H4 (cell line): ENCODE measurements at places on chromosomes 1 and 21. TPM values are rescaled to one million over a fixed set of nuclear protein-coding genes. Genes with fewer than 3 reads are reported as not detected.

Gene TMEM81
- total RNA-seq = 0.99 TPM in 1 of 2 replicates, not detected in the other

Gene SELL
- total RNA-seq = 5.0 and 5.1 TPM in 2 replicates

DNA sequence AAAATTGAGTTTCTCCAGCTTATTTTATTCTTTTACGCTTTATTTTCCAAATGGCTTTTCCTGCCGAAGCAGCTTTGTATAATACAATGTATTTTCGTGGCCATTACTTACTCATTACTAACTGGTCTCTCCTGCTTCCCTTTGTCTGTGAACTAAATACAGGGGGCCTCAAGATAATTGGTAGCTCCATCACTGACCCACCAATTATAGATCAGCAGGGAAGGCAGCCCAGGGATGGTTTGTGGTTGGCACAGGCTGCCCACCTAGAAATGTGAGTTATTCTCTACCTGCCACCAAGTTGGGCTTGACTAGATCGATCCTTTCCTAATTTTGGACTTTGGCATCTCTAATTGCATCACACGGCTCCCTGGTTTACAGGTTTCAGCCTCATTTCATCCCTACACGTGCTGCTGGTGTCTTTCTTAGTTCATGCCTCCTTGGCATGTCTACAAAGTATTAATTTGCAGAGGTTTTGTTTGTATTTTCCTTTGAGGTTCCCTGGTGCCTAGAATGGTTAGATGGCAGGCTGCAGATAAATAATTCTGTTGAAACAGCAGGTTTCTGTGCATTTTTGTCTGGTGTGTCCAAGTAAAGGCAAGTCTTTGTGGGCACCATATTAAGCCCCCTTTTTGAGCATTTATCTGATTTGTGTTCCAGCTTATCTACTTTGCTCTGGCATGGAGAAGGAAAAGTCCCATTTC lies 35.2 kb downstream of the PEX14 start:
- DNase-seq = no peak

Gene POLR3GL
- total RNA-seq = 16.9 and 21.2 TPM in 2 replicates

DNA sequence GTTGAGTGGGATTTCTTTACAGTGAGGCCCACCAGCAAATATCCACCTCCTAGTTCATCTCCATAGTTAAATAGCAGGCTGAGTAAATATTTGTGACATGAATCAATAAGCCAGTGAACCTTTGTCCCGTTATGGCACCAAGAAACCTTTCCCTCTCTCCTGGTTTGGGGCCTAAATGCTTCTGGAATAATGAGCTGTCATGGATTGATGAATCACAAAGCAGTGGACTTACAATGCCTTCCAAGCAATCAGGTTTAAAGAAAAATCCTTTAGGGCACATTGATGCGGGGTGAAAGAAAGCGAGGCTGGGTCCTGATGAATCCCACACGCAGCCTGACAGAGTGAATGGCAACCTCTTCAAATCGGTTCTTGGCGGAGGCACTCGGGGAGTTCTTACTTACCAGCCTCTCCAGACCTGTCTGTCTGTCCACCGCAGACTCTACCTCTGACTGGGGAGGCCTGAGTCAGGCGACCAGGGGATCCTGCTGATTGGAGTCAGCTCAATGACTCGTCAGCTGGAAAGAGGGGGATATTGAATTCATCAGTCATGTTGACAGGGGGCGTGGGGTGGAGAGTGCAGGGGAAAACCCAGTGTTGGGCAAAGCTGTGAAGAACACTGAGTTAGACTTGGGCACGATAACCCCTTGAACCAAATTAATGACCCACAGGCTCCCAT lies 247.3 kb downstream of the PLPP3 start:
- no peak for DNase-seq

DNA sequence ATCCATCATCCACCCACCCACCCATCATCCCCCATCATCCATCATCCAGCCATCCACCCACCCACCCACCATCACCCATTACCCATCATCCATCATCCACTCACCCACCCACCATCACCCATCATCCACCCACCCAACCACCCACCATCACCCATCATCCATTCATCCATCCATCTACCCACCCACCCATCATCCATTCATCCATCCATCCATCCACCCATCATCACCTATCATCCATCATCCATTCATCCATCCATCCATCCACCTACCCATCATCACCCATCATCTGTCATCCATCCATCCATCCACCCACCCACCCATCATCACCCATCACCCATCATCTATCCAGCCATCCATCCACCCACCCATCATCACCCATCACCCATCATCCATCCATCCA lies 81.5 kb downstream of the ADARB1 start:
- DNase-seq = no peak

Gene FBXO42
- 9.6 and 11.4 TPM in 2 replicates for total RNA-seq

DNA sequence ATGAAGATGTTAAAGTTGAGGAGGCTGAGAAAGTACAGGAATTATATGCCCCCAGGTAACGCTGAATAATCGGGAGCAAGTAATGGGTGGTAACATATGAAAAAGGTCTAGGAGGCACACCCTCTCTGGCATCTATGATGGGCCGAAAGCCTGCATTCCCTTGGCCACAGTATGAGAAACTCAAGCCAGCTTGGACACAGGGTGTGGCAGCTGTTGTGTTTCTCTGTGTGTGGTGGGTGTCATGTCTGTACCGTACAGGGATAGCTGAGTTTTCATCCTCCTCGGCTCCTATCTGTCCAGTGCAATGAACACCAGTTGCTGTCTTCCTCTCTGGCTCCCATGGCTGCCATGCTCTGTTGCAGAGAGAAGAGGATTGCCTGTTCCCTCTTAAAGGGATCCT lies 32.9 kb downstream of the NBPF3 start:
- no peak for DNase-seq

DNA sequence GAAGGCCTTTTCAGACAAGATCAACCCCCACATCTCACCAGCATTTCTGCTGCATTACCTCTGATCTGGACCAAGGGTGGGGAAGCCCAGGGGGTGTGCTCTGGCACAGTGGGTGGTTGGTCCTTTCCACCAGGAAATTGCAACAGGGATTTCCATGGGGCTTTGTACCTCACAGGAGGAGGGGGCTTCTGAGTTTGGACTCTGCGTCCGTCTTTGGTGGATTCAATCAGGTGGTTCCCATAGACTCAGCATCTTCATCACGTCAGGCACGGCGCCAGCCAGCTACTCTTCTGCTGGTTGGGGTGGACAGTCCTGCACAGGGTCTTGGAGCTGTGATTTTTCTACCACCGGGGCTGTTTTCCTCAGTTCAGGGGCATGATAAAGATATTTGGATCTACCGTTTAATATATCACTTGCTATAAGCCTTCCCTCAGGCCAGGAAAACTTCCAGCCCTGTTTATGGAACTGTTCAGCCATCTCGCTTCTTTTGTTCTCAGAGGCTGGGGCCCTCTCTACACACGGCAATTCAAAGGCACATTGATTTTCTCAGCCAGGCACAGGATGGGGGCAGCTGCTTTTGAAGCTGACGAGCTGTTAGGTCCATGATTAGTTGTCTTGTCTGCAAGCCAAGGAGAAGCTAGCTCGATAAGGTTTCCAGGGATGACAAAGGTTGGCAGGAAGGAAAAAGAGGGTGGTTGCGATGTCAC lies 467.3 kb downstream of the CAMTA1 start:
- no peak for DNase-seq
